ENCODE measurements at places on chromosomes 3 and 15. TPM values are rescaled to one million over a fixed set of nuclear protein-coding genes. Genes with fewer than 3 reads are reported as not detected.

GRCh38 chr3:14507305-14507741 lies 32.8 kb downstream of the GRIP2 start:
- H3K36me3 ChIP-seq, result no peaks in the 10 kb centered on the region
- no peaks in the 10 kb centered on the region for H3K4me1 ChIP-seq
- no peak for DNase-seq
- H3K27ac ChIP-seq, result no peak overlapping the region

- no peaks in the 10 kb centered on the region for H3K4me1 ChIP-seq
- H3K36me3 ChIP-seq, result no peaks in the 10 kb centered on the region
- H3K4me3 ChIP-seq, result no peak overlapping the region
- H3K27me3 ChIP-seq, result no peaks in the 10 kb centered on the region
- H3K27ac ChIP-seq, result no peak overlapping the region
- no peak for DNase-seq
These were observed 82.0 kb upstream of the SCN5A start for GRCh38 chr3:38731522-38731921.

DNA sequence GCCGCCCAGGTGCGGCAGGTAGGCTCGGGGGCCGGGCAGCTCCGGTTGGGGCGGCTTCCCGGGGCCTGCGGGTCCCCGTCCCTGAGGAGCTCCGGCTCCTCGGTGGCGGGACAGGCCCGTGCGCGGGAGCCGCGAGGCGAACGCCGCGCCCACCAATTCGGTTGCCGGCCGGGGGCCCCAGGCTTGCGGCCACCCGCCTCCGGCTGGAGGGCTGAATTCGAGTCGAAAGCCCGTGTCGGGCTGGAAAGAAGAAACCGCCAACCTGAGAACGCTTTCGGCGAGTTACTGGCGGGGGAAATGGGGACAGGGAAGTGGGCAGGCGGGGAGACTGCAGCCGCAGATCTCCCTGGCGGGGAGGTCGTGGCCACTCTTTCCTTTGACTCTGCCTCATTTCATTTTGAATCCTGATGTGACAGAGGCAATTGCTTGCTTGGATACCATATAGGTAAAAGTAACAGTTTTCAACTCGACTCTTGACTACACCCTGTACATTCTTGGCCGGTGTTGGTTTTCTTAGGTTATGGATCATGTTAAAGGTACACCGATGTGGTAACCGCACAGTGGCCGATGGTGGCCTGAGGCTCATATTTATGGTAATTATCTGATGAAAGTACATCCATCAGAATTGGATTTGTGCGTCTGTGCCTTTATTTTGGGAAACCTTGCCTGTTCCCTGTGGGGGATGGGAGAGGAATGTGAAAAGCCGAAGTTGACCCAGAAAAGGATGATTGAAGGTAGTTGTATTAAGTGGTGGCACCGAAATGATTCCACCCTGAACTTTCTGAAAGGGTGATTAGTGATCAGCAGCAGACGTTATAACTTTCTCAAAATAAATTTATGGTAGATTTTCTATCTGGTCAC lies 1.7 kb downstream of the B3GNT5 start:
- H3K36me3 ChIP-seq, result no peaks in the 10 kb centered on the region
- no peaks in the 10 kb centered on the region for H3K4me1 ChIP-seq
- H3K27me3 ChIP-seq, result no peaks in the 10 kb centered on the region
- no peak for DNase-seq
- no peak overlapping the region for H3K4me3 ChIP-seq
- H3K27ac ChIP-seq, result peak overlapping the region; percentile 85

DNA sequence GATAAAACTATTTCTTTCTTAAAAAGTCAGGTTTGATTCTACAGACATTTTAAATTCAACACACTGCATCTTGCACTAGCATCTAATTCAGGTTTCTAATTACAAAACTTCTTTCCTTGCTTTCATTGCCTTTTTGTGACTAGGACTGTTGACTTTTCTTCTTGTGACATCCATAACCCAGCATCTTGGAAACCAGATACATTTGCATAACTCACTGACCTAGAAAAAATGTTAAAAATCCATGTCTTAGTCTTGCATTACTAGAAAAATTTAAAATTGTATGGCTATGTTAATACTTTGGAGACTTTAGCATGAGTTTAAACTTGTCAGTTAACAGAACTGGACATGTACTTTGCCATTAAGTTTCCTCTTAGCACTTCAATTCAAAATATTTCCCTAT lies 72.7 kb downstream of the DTWD1 start:
- no peaks in the 10 kb centered on the region for H3K27me3 ChIP-seq
- H3K4me3 ChIP-seq, result no peak overlapping the region
- H3K36me3 ChIP-seq, result no peaks in the 10 kb centered on the region
- no peaks in the 10 kb centered on the region for H3K4me1 ChIP-seq
- no peak for DNase-seq
- no peak overlapping the region for H3K27ac ChIP-seq

Gene ABI3BP
- total RNA-seq, result 23.2 TPM

DNA sequence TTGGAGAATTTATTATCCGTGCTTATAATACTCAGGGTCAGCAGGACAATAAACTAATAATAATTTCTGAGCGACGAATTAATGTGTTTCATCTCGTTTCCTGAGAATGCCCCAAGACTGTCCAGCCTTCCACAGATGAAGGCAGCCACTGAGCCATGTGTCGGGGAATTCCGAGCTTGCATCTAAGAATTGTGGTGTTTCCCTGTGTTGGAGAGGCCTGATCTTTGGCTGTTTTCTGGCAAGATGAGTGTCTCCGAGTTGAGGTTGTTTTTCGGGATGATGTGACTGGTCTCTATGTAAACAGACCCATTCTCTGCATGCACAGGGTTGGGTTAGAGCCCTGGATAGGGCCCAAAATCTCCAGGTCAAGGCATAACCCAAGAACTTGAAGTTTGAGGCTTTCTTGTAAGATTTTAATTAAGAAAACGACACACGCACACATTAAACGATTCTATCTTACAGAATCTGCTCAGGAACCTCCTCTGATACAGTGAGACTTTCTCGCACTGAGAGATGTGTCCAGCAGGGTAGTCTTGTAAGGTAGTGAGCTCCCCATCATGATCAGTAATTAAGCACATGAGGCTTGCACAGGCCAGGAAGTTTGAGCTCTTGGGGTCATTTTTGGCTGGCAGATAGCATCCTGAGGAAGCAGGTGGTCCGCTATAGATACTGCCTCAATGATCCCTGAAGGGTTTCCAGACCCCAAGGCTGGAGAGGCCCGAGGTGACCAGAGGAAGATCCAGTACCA lies 14.4 kb downstream of the FGD5 start:
- no peak for DNase-seq
- peaks cover 28% of the 10 kb centered on the region for H3K4me1 ChIP-seq
- no peak overlapping the region for H3K27ac ChIP-seq
- H3K36me3 ChIP-seq, result no peaks in the 10 kb centered on the region
- H3K4me3 ChIP-seq, result no peak overlapping the region
- H3K27me3 ChIP-seq, result no peaks in the 10 kb centered on the region

Gene IL17RB
- total RNA-seq, result 1.6 TPM

DNA sequence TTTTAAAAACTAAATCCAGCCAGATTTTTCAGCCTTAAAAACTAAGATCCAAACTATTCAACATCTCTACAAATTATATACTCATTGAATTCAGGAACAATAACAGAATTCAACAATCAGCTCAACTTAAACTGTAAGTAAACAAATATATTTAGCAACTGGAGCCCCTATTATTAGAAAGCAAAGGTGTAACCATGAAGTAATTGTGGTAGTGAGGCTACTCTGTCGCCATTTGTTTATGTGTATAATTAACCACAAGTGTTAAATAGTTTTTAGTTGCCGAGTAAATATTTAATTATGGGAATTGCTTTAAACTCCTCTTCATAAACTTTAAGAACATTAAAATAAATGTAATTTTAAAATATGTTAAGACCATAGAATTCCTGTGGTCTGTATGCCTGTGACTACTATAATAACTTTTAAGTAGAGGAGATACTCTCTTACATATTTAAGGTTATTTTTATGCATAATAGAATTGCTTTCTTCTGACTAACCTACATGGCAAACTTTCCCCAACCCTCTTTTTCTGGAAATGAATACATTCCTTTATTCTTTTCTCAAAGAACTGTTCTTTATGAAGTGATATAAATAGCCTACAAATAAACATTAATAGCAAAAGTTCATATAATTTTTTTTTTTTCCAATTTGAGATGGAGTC lies 51.2 kb downstream of the MFN1 start:
- H3K4me3 ChIP-seq, result no peak overlapping the region
- no peaks in the 10 kb centered on the region for H3K4me1 ChIP-seq
- no peak overlapping the region for H3K27ac ChIP-seq

Gene FRMD4B
- total RNA-seq, result 12.5 TPM

Gene EPHB1
- 0.99 TPM for total RNA-seq

DNA sequence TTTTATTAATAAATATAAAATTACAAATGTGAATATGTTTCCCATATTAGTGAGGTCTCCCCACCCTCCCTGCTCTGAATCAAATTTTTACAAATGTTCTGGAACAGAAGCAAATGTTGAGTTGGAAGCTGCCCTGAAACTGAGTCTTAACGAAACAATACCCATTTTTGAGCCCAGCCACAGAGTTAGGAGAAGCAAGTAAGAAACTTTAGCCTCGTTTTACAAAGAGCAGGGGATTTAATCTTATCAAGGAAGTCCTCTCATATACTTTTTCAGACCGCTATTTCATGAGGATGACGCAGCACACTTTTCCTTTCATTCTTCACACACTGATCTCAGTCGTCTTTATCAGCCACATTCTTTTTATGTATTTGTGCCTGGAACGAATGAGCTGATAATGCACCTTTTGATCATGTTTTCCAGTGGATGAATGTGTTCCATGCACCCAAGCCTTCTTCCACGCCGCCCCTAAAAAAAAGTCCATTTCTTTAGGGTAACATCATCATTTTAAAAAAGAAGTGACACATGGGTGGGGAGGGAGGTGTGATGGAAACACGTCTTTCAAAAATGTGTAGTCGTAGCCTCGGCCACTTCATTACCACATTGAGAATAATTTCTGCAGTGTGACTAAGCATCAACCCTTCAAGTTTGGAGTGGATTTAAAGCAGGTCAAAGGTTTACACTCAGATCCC lies 48.1 kb downstream of the SETMAR start:
- no peaks in the 10 kb centered on the region for H3K36me3 ChIP-seq
- peak overlapping the region; percentile 37 for H3K4me3 ChIP-seq
- peaks cover 32% of the 10 kb centered on the region for H3K4me1 ChIP-seq
- H3K27ac ChIP-seq, result peak overlapping the region; percentile 58
- no peak for DNase-seq
- H3K27me3 ChIP-seq, result no peaks in the 10 kb centered on the region

DNA sequence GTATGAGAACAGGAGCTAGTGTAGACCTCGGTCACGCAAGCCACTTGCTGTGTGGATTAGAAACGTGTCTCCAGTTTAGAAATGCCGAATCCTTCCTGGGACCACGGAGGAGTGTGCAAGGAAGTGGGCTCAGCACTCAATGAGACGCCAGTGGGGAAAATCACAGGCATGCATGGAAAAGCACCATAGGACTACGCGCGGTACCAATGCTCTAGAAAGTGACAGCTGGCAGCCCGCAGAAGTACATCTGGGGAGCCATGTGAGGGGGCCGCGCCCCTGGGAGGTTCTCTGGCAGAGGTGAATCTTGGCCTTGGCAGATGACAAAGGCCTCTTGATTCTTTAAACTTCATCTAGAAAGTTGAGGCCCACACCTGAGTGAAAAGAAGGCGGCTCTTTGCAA lies 99.3 kb downstream of the LRRK1 start:
- no peak overlapping the region for H3K4me3 ChIP-seq
- H3K4me1 ChIP-seq, result peaks cover 16% of the 10 kb centered on the region
- H3K36me3 ChIP-seq, result no peaks in the 10 kb centered on the region
- peaks cover 2% of the 10 kb centered on the region for H3K27me3 ChIP-seq
- H3K27ac ChIP-seq, result no peak overlapping the region

Gene ANKDD1A
- total RNA-seq, result 17.2 TPM

Gene LNP1
- total RNA-seq, result 2.6 TPM
